ENCODE measurements at places on chromosomes 3 and 15.

GRCh38 chr3:115822579-115822978 is 199.3 kb downstream of the GAP43 start:
- DNase-seq, result no peak

DNA sequence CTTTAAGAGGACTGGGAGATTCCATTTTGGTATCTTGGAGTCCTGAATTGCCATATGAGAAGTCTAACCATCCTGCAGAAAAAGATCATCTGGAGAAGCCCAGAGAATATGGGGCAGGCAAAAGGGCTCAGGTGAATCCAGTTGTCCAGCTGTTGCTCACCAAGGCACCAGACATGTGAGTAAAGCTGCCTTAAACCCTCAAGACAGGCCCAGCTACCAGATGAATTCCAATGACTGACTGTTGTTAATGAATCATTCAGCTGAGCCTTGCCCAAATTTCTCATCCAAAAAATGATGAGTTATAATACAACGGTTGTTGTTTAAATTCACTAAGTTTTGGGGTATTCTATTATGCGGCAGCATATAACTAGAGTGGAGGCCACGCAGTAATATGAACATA is 22.0 kb upstream of the NANOGP8 start:
- no peak for DNase-seq

DNA sequence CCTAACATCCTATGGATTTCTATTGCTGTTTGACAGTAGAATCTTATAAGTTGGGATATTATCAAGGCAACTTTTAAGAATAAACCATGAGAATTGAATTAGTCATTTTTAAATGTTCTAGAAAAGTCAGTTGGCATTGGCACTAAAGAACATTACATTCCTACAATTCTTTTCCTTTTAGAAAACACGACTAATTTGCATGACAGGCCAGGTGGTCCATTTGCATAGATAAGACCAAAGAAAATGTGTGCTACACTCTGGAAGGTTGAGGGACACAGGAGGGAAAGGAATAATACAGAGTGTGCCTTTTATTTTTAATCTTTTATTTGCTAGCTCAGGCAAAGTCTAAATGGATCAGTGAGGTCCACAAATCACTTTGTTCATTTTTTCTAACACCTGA is 962.3 kb downstream of the EPHA3 start:
- DNase-seq, result no peak

DNA sequence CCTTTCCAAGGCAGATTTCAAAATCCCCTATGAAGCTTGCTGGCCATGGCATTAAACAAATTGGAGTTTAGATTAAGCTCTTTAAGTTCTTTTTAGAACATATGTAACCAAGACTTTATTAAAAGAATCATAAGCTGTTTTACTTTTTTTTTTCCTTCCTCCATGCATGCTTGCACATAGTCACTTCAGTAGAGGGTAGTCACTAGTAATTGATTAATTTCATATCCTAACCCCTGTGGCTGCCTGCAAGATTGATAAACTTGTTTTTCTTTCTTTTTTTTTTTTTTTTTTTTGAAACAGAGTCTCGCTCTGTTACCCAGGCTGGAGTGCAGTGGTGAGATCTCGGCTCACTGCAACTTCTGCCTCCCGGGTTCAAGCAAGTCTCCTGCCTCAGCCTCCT is 33.3 kb upstream of the ZKSCAN7 start:
- no peak for DNase-seq

DNA sequence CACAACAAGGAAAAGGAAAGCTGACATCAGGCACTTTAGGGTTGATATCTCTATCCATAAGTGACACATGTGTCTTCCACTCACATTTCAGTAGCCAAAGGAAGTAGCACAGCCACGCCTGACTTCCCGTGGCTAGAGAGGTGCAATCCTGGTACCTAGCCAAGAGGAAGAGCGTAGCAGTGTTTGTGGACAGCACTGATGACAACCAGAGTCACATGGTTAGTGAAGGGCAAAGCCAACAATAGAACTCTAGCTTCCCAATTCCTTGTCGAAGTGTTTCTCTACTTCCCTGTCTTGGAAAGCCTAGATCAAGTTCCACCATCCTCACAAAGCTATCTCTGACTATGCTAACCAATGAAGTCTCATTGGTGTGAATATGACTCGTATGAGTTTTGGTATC is 189.2 kb downstream of the RSL24D1 start:
- DNase-seq, result no peak

DNA sequence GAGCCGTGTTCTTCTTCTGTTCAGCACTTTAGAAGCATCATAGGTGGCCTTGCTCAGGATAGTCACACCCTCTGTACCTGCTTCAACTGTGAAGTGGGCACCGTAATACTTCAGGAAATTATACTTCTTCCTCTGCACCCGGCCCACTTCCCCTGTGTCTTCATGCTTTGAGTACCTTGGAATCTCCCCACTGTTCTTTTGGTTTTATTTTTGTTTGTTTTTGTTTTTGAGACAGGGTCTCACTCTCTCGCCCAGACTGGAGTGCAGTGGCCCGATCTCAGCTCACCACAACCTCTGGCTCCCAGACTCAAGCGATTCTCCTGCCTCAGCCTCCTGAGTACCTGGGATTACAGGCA is 1.7 kb downstream of the P2RY14 start:
- DNase-seq, result no peak

DNA sequence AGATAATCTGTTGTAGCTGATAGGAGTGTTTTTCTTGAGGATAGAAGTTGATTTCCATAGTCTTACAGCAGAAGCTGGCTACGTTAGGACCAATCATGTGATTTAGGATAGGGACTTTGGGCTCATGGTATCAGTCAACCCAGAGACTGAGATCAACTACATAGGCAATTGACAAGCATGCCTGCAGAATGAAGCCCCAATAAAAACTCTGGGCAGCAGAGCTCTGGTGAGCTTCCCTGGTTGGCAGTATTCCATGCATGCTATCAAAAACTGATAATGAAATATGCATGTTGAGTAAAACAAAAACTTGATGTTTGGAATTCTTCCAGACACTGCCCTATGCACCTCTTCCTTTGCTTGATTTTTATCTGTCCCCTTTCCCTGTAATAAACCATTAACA is 38.0 kb downstream of the SUCNR1 start:
- no peak for DNase-seq

DNA sequence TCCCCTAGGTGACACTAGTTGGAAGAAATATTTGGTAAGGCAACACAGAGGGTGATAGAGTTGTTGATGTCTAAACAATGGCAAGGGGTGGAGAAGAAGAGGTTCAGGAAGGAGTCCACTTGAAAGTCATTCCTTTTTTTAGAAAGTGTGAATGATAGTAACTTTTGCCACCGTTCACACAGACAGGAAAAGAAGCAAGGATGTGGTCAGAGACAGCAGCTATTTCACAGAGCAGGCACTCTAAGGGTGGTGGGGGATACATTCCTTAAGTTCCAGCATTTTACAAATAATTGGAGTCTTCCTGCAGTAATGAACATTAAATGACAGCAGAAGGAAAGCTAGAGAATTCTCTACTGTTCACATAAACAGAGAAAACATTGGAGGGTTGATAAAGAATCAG is 75.4 kb upstream of the ZNF385D start:
- DNase-seq, result no peak

- DNase-seq, result no peak
These were observed 356.6 kb upstream of the GRM7 start for GRCh38 chr3:6504347-6504746.

GRCh38 chr15:51077221-51078153 is 17.2 kb downstream of the TNFAIP8L3 start:
- DNase-seq, result peak; percentile 62

GRCh38 chr3:56190771-56191305 is 277.4 kb downstream of the ERC2 start:
- DNase-seq, result no peak

DNA sequence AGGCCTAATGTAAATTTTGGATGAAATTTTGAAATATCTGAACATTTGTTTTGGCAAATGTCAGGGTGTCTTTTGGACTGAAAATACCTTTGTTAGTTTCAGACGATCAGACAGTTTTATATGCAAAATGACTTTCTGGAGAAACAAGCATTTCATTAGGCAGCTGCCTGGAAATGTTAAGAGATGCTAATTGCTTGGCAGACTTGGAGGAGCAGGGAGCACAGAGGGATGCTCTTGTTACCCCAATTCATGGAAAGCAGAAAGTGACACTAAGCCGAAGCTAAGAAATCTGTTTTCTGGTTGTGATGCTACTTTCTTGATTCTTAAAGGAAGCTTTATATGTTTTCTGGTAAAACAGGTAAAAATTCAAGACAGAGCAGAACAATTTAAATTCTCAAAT is 204.3 kb upstream of the GBE1 start:
- no peak for DNase-seq

Data from stimulated activated CD4-positive, alpha-beta T cell treated with anti-CD3 and anti-CD28 coated beads, Interleukin-15, amount 100 ng/mL, for 48 hours (primary cell).